Stimulated activated CD4-positive, alpha-beta T cell treated with anti-CD3 and anti-CD28 coated beads, Interleukin-1b, Interleukin-23, amount 100 ng/mL, for 48 hours (primary cell): ENCODE measurements at places on chromosomes 4 and X.

GRCh38 chr4:3009422-3009821 is 46.1 kb downstream of the GRK4 start:
- DNase-seq, result peak; percentile 47

GRCh38 chr4:147096667-147097604 is 151.3 kb upstream of the TTC29 start:
- no peak for DNase-seq

DNA sequence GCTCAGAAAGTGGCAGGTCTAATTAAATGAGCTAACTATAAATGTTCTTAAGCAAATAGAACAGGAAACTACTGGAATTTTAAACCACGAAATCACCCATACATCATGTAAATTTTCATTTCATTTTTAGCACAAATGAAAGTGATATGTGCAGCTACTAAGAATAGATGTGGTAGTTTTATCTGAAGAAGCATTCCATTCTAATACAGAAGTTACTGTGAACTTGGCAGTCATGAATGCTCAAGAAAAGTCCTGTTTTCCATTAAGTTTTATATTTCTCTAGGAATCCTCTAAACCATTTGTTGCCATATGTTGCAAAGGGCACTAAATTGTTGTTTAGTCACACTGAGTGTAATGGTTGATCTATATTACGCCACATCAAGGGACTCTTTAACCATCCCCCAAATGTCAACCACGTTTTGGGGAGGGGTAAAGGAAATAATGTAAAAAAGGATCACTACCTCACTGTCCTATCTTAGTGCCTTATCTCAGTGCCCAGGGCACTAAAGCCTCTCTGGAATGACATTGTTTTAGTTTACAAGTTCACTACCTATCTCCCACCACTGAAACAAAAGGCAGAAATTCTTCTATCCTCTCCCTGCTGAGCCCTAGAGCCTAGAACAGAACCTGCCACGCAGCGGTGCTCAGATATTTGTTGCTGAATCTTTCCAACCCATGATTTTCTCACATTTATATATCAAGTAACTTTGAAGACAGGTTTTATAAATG is 118.0 kb downstream of the SHISA3 start:
- no peak for DNase-seq

GRCh38 chrX:7073336-7073735 is 74.2 kb upstream of the STS start:
- DNase-seq, result no peak

DNA sequence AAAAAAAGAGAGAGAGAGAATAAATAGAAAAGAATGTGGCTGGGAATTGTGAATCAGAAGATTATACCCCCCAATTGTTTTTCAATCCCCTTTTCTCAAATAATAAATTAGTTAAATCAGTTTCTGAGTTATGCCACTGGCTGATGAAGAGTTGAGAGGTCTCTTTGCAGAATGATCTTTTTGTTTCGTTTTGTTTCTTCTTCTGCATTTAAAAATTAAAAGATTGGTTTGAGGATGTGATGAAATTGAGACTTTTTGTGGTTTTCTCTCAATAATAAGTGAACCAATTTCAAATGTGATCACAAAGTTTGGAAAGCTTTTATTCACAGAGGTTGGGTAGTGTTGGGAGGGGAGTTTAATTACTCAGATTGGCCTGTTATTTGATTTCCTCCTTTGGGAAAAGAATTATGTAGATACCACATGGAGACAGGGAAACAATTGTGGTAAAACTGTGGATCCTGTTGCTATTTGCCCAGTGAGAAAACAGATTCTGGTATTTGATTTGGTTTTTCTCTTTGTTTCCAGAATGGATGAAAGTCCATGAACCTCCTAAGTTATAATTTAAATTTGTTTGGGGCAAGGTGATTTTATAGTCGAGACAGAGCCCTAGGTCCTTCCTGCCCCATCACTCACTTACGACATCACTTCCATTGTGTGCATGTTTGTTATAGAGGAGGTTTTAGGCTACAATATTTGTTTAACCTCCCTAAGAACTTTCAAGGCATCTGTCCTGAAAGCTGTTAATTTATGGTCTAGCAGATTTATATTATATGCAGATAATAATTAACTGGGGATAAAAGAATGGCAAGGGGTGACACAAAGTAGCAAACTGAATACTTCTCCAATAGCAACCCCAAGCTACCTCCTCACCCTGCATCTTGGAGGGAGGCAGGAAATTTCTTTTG is 92.0 kb upstream of the BMPR1B start:
- DNase-seq, result no peak

DNA sequence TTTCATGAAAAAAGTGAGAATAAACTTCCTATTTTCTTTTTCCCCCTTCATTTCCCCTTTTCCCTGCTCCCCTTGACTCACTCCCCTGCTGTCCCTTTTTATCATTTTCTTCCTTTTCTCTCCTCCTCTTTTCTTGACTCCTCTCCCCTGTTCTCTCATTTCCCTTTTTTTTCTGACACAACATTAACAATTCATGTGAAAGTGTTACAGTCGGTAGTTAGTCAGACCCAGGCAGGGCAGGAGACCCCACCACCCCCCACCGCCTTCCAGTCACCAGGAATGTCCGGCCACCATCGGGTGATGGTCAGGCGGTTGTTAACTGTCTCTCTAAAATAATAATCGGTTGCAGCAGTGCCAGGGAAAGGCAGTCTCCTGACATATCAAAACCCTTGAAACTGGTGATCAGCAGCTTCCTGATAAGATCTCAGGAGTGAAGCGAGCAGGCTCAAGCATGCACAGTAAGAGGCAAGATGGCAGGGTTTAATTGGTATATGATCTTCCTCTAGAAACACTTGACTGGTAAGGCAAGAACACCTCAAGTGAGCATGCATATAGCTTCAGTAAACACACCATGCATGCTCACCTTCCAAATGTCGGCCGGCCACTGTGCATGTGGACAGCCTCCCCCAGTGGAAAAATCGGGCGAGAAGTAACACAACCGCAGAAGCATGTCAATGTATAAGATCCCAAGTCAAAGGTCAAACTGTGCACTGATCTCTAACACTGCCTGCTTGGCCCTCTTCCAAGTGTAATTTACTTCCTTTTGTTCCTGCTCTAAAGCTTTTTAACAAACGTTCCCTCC is 191.4 kb downstream of the NDST4 start:
- no peak for DNase-seq

DNA sequence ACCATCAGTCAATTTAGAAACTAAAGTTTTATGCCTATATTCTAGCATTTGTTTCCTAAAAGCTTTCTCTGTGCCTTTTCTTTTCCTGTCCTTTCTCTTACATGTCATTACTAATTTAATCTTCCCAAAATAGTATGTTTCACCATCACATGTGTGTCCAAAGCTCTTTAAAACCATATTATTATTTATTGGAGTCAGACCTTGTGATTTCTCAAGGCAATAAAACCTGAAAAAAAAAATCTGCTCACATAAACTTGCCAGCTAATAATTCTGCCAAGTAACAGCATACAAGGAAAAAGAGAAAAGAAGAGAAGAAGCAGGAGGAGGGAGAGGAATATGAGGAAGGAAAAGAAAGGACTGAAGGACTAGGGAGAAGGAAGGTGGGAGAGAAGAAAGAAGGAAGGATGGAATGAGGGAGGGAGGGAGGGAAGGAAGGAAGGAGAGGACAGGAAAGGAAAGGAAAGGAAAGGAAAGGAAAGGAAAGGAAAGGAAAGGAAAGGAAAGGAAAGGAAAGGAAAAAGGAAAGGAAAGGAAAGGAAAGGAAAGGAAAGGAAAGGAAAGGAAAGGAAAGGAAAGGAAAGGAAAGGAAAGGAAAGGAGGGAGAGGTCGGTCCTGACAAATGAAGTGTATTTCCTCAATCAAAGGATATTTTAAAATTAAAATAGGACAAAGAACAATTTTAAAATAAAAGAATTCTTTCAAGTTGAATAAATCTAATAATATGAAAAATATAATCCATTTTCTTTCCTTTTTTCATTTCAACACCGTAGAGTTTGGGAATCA is 57.4 kb downstream of the ANTXR2 start:
- DNase-seq, result no peak

GRCh38 chrX:72366701-72367454 is 61.2 kb upstream of the CITED1 start:
- DNase-seq, result no peak

DNA sequence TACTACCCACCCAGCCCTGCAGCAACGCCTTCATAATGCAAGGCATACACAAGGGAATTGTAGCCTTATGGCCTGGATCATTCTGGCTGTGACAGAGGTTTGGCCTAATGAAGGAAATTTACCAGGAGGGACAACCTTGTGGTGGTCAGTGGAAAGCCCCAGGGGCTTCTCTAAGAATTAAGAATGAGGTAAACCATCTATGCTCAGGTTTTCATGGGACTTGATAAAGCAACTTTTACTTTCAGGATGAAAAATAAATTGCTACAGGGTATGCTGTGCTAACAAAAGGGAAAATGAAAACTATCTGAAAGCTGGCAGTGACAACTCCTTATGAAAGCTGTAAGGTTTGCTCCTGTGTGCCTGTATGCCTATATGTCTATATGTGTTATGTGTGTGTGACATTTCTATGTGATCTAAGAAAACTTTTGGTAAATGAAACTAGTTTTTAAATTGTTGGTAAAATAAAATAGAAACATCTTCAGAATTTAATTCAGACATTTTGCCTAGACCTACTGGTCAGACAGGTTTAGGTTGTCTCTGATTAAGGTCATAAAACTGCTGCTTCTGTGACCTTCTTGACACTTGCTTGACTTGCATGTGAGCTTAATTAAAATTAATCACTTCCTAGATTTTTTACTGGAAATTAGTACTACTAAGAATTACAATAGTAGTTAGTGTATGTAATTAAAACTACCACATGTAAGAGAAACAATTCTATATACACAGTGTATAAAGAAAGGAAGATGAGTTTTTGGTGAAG is 19.9 kb upstream of the TXK start:
- DNase-seq, result no peak

DNA sequence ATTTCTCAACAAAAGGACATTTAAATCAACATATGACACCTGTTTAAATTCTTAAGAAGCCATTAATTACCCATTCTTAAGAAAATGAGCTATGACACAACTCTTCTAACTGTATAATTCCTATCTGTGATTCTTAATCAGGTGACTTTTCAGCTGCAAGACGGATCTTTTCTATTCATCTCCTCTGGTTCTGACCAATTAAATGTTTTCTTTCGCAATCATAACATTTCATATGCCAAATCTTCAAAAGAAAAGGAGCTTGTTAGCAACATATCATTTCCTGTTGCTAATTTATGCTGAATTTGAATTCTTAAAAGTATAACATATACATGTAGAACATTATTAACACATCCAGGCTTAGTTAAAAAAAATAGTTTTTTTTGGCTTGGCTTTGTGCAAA is 62.5 kb downstream of the SEL1L3 start:
- no peak for DNase-seq

DNA sequence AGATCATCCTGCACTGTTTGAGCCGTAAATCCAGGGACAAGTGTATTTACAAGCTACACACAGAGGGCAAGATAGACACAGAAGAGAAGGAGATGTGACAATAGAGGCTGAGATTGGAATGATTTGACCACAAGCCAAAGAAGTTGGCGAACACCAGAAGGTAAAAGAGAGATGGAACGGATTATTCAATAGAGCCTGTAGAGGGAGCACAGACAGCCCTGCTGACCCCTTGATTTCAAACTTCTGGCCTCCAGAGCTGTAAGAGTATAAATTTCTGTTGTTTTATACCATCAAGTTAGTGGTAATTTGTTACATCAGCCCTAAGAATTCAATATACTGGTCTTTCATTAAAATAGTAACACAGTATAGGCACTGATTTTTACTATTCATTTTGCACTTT is 447.8 kb downstream of the FAT4 start:
- DNase-seq, result no peak

- DNase-seq, result no peak
Observed at GRCh38 chr4:179307297-179308136, 1865.3 kb upstream of the AGA start.

- no peak for DNase-seq
Observed at GRCh38 chr4:42074294-42074693, 78.2 kb downstream of the BEND4 start.
